DMS 273 treated with DMSO at 0.1 percent for 48 hours (cell line): ENCODE measurements at places on chromosomes 3 and 15.

DNA sequence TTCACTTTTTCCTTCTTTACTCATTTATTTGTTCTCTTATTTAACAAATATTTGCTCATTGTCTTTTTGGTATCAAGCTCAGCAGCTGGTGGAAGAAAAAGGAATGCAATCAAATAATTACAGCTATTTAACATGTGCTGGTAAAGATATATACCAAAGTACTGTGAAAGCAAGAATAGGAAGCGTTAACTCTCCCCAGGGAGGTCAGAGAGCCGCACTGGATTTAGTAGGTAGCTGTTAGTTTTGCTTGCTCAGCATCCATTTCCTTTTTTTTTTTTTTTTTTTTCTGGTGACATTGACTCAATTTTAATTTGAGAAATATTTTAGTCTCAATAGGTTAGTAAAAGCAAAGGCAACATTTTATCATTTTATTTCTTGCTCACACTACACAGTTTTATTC, 308.5 kb upstream of the MDFIC2 start:
- no peak for DNase-seq

DNA sequence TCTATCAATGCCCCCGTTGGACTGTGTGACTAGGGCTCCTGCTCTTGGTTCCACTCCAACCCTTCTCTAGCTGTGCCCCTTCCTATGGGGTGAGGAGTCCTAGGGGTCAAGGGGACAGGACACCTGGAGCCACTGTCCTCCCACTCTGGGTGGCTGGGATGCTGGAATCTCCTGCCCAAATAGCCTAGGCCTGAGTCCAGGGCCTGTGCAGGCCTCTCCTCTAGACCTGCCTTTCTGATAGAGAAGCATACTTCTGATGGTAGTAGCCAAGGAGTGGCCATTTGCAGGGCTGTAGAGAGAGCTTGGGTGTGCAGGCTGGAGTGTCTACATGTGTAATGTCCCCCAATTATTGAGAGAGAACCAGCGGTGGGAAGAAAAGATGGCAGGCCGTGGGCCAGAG, 54.2 kb downstream of the ITGA11 start:
- DNase-seq, result no peak

DNA sequence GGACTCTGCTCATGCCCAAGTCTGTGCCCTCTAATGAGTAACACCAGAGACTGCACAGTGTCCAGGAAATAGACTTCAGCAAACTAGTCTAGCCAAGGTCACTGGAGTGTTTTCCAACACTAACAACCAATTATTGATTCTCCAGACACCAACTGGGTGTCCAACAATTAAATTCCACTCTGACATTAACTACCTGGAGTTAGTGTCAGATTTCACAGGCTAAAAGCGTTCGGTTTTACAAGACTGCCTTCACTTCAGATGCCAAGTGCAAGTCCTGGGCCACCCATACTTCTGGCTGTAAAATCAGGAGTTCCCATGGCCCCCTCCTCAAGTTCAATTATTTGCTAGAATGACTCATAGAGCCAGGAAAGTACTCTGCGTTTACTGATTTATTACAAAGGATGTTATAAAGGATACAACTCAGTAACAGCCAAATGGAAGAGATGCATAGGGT, 20.8 kb upstream of the CFAP161 start:
- DNase-seq, result no peak

DNA sequence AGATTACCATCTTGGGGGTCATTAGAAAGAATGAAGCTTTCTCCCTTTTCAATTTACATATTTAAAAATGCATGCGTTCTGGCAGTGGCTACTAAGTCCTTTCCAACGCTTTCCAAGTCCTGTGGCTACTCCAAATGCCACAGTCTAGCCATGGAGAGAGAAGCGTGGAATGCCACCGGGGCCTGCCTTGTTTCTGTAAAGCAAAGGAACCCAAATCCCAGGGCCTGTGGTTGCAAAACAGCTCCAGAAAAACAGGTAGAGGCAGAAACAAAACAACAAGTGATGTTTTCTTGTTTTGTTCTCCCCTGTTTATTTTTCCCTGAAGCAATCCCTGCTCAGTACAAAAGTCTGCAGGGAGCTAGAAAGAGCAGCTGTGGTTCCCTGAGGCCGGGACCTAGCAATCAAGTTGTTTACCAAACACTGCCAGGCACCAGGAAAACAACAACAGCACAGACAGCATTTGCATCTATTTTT, 85.5 kb downstream of the FOXP1 start:
- DNase-seq, result no peak

DNA sequence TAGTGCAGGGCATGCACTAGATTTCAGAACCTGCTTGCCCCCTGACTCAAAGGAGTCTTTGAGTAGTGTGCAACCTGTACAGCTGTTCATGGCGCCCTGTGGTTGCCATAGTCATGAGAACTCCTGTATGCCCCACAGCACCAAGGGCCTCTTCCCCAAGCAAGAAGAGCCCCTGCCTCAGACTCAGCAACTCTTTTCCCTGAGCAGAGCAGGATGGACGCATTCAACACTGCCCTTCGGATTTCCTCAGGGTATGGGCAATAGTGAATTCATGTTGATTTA, 89.7 kb upstream of the KLF13 start:
- no peak for DNase-seq

DNA sequence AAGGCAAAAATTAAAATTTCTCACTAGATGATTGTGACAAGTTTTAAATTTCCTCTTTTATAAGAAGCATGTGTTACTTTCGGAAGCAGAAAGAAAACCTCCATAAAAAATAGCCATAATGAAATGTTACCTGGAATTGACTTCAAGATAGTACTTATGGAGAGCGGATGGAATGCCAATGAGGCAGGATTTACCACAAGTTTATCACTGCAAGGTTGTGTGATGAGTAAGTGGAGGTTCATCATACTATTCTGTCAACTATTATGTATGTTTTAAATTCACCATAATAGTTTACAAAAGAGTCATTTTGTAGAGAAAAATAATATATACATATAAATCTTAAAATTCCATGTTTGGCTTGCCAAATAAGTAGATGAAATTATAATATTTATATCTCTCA, 230.3 kb downstream of the SCAPER start:
- DNase-seq, result no peak

DNA sequence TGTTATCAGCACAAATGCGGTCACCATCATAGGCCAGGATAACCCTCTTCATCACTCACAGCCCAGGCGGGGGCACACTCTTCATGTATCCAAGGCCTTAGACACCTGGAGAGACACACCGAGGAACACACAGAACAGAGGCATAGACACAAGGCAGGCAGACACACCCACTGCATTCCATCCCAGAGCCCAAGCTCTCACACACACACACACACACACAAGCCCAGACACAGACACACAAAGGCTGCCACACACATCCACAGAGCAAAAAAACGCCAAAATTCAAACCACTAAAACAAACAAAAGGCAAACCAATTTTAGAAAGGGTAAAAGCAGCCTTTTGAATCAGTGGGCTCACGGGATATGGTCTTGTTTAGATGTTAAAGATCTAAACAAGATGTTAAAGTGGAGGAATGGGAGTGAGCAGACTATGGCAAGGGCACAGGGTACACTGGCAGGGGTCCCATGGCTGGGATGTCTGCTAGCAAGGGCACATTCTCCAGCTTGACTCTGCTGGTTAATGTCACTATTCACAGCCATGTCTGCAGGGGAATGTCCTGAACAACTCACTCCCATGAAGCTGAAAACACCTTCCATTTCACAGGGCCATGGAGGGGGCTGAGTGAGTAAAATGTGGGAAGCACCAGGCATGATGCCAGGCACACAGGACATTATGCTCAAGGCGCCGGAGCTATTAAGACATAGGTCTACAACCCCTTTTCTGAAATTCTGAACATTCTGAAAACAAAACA, 14.9 kb upstream of the CRABP1 start:
- no peak for DNase-seq

DNA sequence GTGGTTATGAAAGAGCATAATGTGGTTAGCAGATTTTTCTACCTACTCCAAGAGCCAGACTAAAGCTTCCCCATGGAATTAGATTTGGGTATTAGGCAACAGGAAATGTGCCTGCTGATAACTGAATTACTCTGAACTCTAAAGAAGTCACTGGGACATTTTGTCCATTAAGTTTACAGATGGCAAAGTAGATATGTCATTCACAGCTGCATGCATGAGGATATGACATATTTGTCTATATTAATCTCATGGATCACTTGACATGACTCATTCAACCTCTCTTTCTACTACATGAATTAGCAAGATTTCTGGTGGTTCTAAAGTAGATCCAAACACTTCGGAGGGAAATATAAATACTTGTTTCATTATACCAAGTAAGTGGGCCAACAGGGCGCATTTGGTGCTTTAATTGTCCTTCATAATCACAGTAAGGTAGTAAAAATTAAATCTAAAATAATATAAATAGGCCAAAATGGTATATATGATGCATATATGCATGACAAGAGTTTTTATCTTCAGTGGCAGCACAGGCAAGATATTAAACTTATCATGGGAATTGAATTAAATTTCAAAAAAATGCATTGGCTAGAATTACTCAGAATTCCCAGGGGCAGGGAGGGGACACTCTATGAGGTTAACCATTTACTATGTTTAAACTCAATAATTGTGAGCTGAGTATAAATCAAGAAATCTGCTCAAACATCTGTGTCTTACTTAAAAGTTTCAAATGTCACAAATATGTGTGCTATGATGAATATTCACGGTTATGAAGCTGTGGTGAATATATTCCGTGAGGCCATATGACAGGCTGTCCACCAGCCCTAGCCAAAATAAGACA, 365.3 kb upstream of the KCNMB2 start:
- no peak for DNase-seq

- no peak for DNase-seq
Observed at GRCh38 chr15:51243774-51244173, 94.6 kb downstream of the CYP19A1 start.

DNA sequence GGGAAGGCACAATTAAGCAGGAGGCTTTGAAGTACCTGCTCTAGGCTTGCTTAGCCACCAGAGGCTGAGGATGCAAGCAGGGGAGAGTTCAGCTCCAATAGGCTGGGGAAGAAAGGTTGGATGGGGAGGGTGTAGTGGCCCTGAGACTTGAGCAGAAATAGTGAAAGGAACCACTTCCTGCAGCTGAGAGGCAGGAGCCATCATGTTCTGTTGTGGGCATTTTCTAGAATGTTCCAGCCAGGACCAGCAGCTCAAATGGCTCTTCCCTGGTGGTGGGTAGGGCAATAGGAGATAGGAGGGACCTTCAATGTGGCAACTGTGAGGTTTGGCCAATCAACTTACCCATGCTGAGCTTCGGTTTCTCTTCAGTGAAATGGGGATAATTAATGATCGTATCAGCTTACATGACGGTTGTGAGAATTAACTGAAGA, 79.1 kb upstream of the CGNL1 start:
- no peak for DNase-seq

- no peak for DNase-seq
Observed at GRCh38 chr3:157174290-157174648, 14.3 kb upstream of the CCNL1 start.

DNA sequence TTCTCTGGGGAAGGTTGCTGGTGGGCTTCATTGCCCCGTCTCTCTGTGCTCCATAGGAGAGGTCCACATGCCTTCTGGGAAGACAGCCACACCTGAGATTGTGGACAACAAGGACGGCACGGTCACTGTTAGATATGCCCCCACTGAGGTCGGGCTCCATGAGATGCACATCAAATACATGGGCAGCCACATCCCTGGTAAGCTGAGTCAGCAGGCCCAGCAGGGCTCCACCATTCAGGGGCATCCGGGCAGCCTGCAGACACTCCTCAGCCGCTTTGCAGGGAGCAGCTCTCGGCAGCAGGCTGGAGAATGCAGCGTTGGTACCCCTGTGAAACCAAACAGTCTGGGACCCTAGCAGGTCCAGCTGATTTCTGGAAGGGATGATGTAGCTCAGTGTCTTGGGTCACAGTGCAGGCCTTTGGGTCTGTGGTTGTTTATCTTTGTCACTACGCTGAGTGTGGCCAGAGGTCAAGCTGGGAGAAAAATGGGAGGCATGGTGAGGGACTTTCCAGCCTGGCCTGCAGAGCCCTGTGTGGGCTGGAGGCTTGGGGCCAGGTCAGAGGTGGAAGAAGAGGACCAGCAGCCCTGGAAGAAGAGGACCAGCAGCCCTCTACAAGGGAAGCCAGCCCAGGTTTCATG, 67.2 kb downstream of the DNASE1L3 start:
- DNase-seq, result no peak

GRCh38 chr3:13544951-13545651, 3.8 kb upstream of the FBLN2 start:
- DNase-seq, result no peak

DNA sequence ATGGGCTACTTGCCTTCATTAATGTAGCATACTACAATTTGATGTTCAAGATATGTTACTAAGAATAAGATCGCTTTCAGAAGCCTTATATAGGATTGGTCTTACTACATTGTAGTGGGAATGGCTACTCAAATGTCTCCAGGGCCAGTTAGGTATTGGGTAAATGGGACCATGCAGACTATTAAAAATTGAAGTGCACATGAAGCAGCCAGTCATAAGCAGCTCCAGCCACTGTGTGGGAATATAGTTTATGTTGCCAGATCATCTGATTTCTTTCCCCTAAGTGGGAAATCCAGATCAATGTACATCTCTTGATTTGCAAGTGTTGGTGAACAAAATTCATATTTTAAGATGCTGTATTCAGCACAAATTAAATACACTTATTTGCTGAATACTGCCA, 5.1 kb downstream of the CTNNB1 start:
- DNase-seq, result no peak

DNA sequence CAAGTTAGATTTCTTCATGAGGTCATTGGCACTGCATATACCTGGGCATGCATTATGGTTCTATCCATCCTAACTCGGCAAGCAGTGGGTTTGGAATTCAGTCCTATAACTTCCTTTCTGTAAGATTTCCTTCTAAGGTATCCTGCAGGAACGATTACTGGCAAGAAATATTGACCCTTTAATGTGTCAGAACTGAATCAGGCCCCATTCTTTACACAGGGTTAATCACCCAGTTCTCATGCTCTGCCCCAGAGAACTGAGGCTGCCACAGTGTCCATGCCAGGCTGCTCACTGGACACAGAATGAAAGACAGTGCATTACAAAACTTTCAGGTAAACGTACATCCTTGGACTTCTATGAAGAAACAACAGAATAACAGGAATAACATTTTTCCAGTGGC, 108.9 kb downstream of the RPL22L1 start:
- no peak for DNase-seq

- DNase-seq, result no peak
Observed at GRCh38 chr3:4979428-4980228, at the start of gene BHLHE40. Gene BHLHE40 (plus strand): TSS chr3:4979437. CDS start chr3:4979719, 282 bp downstream.

- DNase-seq, result no peak
Observed at GRCh38 chr3:105162448-105162847, 204.3 kb upstream of the ALCAM start.
